ENCODE measurements at places on chromosomes 5 and 9. TPM values are rescaled to one million over a fixed set of nuclear protein-coding genes. Genes with fewer than 3 reads are reported as not detected.

GRCh38 chr5:176560364-176560763, 11.2 kb downstream of the CDHR2 start:
- no peak overlapping the region for H3K27ac ChIP-seq
- H3K4me1 ChIP-seq: no peaks in the 10 kb centered on the region
- DNase-seq: no peak
- H3K27me3 ChIP-seq: no peaks in the 10 kb centered on the region
- no peaks in the 10 kb centered on the region for H3K36me3 ChIP-seq

DNA sequence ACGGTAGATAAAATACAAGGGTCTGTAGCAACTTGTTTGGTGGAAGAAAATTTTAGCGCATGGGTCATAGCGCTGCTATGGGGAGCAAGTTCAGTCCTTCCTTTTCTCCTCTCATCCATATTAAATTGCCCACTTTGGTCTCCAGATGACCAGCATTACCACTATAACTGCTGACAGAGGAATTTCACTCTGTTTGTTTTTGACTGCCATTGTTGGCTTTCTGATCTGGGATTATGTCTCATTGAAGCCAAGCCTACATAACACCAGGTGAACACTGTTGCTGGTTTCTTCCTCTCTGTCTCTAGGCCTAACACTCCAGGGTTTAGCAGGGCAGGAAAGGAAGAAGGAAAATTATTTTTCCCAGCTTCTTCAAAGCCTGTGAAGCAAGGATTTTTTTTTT, 6.6 kb upstream of the SUB1 start:
- H3K27me3 ChIP-seq: no peaks in the 10 kb centered on the region
- H3K36me3 ChIP-seq: no peaks in the 10 kb centered on the region
- no peak overlapping the region for H3K27ac ChIP-seq
- H3K4me1 ChIP-seq: no peaks in the 10 kb centered on the region
- H3K4me3 ChIP-seq: no peak overlapping the region

GRCh38 chr5:133261993-133262392, 210.2 kb downstream of the HSPA4 start:
- no peaks in the 10 kb centered on the region for H3K36me3 ChIP-seq
- no peaks in the 10 kb centered on the region for H3K27me3 ChIP-seq
- no peak overlapping the region for H3K4me3 ChIP-seq
- no peak overlapping the region for H3K27ac ChIP-seq
- H3K4me1 ChIP-seq: peaks cover 9% of the 10 kb centered on the region

DNA sequence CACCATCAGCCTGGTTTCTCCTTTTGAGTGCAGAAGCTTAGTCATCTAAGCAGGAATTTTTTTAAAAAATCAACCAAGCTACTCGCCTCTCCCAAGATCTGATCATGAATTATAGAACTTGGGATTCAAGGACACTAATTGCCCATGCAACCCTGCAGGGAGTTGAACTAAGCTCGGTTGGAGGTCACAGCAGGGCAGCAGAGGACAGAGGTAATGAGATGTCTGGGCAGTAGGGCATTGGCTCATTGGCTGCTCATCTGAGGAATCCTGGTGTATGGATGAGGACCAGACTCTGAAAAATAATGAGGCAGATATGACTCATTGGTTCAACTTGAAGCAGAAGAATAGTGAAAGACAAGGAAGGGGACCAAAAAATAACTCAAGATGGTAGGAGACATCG, 111.8 kb upstream of the TLE1 start:
- no peaks in the 10 kb centered on the region for H3K4me1 ChIP-seq
- no peaks in the 10 kb centered on the region for H3K27me3 ChIP-seq
- DNase-seq: no peak
- no peaks in the 10 kb centered on the region for H3K36me3 ChIP-seq
- H3K4me3 ChIP-seq: no peak overlapping the region
- no peak overlapping the region for H3K27ac ChIP-seq

DNA sequence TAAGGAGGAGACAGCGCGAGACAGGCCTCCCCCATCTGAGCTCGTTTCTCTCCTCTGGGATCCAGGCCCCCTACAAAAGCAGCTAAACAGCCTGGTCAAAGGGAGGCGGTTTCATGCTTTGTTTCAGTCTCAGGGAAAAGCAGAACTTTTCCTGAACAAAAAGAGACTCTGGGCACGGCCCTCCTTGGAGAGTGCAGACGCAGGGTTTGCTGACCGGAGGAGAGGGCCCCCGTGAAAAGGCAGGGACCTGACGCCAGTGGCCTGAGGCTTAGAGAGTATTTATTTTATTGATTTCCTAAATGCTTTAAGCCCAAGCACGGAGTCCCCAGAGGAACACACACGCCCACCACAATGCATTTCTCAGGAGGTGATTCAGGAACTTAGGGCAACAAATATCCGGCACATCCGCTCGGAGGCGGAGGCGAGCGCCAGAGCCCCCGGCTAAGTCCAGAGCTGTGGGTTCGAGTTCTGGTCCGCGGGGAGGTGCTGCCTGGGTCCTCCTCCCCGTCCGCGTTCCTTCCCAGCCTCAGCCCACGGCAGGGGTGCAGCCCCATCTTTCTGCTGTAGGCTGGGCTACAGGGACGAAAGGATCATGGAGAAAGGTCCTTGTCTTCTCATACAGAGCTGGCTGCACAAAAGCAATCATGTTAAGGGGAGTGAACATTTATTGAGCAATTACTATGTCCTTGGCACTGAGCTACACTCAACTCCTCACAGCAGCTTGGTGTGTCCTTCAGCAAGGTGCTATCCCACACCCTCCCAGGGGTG, 40.0 kb downstream of the PTGES start:
- no peaks in the 10 kb centered on the region for H3K36me3 ChIP-seq
- H3K27me3 ChIP-seq: no peaks in the 10 kb centered on the region
- DNase-seq: no peak
- H3K27ac ChIP-seq: no peak overlapping the region
- no peaks in the 10 kb centered on the region for H3K4me1 ChIP-seq
- H3K4me3 ChIP-seq: no peak overlapping the region

- no peak overlapping the region for H3K27ac ChIP-seq
- H3K4me1 ChIP-seq: no peaks in the 10 kb centered on the region
- H3K27me3 ChIP-seq: no peaks in the 10 kb centered on the region
- H3K36me3 ChIP-seq: no peaks in the 10 kb centered on the region
Observed at GRCh38 chr5:66174338-66174737, 30.2 kb downstream of the SREK1 start.

DNA sequence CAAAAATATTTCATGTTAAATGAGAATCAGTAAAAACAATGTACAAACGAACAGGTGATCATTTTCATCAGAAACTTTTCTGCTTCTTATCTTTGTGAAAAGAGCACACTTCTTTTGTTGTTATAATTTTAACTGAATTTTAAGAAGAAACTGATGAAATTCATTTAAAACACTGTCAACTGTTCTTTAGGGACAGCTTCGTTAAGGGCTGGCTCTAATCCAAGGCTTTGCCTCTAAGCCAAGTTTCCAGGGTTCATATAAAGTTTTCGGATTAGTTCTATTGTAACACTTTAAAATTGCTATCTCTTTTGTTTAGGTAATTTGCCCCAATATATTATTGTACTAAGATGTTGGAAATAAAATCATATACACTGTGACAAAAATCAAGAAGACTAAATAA, 559.2 kb downstream of the TUSC1 start:
- no peaks in the 10 kb centered on the region for H3K4me1 ChIP-seq
- H3K4me3 ChIP-seq: no peak overlapping the region
- H3K36me3 ChIP-seq: no peaks in the 10 kb centered on the region
- no peak for DNase-seq

DNA sequence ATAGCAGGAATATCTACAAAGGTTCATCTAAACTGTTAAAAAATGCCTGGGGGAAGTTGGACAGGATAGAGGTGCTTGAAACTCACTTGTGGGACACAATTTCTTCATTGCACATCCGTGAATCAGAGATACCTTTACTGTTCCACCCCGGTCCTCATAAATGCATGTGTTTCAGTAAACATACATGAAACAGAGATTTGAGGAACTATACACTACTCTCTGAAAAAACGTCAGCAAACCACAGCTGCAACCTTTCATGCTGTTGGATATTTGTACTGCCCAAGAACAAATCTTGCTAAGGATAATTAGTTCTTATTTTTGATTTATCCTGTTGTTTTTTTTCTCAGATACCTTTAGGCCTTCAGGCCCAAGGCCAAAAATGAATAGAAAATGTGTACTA, 337.3 kb downstream of the KDM4C start:
- H3K4me1 ChIP-seq: no peaks in the 10 kb centered on the region
- H3K36me3 ChIP-seq: no peaks in the 10 kb centered on the region
- H3K4me3 ChIP-seq: no peak overlapping the region

- H3K4me3 ChIP-seq: no peak overlapping the region
- no peaks in the 10 kb centered on the region for H3K27me3 ChIP-seq
- no peak for DNase-seq
Observed at GRCh38 chr5:96669909-96670308, 7.7 kb downstream of the CAST start.

DNA sequence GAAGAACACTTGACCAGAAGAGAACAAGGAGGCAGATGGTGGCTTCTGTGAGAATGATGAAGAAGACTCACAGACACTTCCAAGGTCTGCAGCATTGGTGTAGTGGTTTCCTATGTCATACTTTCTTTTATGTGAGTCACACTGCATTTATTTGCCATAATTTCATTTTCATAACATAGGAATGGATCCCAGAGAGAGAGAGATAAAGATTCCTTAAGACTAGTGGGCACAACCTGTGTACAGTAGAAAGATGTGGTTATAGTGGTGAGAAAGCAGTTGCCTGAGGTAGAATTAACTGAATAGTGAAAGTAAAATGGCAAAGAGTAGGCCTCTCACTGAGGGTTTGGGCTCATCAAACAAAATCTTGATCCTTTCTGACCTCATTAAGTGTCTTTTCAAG, 7.6 kb upstream of the CCDC152 start:
- H3K27me3 ChIP-seq: no peaks in the 10 kb centered on the region
- no peak overlapping the region for H3K27ac ChIP-seq
- H3K36me3 ChIP-seq: no peaks in the 10 kb centered on the region
- H3K4me3 ChIP-seq: no peak overlapping the region

DNA sequence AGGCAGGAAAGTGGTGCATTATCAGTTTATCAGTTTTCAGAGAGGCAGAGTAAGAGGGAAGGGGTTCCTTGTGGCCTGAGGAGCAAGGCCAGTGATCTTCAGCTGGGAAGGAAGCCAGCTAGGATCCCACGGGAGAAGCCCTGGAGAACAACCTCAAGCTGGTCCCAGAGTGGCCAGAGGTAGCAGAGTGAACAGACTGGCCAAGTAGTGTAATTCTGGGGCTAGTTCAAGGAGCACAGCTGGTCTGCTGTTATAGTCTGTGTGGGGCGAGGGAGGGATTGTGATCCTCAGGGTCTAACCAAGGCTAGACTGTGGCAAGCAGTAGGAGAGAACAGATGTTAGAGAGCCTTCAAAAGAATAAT, 164.6 kb downstream of the CARTPT start:
- H3K4me1 ChIP-seq: no peaks in the 10 kb centered on the region
- H3K36me3 ChIP-seq: no peaks in the 10 kb centered on the region
- H3K27ac ChIP-seq: no peak overlapping the region

GRCh38 chr9:83656032-83656680, 33.2 kb downstream of the IDNK start:
- no peak for DNase-seq
- H3K36me3 ChIP-seq: peaks cover 8% of the 10 kb centered on the region
- no peak overlapping the region for H3K4me3 ChIP-seq
- H3K27me3 ChIP-seq: no peaks in the 10 kb centered on the region
- no peaks in the 10 kb centered on the region for H3K4me1 ChIP-seq

Gene HTR4
- total RNA-seq: not detected

Gene TLX3
- not detected for total RNA-seq
